Inflammatory macrophage treated with lipopolysaccharide for 1 hour (primary cell): ENCODE measurements at places on chromosomes 13 and 19.

DNA sequence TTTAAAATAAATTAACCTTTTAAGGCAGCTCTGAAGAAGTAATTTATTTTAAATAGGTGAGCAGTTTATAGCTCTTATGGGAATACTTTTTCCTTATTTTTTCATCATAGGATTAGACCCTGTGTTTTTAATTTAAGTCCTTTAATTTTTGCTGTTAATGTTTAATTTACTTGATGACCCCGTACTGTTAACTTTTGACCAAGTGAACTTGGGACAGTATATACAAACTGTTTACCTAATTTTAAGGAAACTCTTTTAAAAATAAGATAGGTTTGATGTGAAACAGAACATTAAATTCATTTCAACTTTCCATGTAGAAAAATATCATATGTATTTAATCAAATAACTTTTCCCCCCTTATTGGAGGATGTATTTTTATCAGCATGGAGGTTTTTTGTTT is 74.4 kb downstream of the KCNRG start:
- no peak for DNase-seq

DNA sequence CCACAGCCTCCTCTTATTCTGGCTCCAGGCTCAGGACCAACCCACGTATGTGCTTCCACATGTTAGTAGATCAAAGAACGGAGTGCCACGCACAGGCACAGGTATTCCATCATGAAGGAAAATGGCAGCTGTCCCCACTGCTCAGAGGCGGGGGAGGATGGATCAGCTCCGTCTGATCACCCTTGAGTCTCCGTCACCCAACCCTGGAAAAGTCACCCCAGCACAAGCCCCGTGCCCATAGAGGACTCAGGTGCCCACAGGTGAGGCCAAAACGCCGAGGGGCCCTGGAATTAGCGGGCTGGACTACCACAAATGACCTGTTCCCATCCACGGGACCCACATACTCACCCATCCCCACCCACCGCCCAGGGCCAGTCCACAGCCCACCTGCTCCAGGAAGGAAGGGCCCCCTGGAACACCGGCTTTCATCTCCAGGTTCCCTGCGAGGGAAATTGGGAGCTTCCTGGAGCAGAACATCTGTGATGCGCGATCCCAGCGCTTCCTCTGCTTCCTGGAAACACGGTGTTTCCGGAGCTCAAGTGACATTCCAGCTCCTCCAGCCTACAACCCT is 120.5 kb upstream of the SPACA7 start:
- no peak for DNase-seq

GRCh38 chr13:26442541-26442940 is 114.9 kb upstream of the WASF3 start:
- no peak for DNase-seq

DNA sequence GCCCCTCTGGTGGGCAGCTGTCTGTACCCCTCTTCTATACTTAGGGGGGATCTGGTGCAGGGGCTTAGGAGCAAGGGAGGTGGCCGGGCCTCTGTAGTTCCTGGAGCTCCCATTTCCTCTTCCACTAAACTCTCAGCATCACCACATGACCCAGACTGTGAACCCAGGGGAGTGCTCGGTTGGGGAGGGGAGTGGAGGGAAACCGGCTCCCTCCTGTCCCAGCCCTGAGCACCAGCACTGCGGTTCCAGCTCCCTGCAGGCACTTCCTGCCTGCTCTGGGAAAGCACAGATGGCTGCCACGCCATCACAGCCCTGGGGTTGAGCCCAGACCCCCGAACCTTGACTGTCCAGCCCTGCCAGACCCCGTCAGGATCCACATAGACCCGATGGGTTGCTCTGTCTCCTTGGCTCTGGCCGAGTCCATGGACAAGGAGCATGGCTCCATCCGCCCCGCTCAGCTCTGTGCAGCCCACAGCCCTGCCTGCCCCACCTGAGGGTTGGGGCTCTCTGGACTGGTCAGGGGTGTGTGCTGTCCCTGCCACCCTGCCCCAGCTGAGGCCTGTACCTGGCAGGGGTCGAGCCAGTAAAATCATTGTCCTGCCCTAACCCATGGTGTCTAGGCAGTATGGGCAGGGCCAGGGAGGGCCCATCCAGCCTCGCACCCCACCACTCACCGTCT is 36.0 kb upstream of the SLC7A10 start:
- DNase-seq, result no peak

GRCh38 chr13:66565279-66565678 is 664.9 kb downstream of the PCDH9 start:
- DNase-seq, result no peak

GRCh38 chr19:19192910-19193423 is 909 bp downstream of the RFXANK start:
- DNase-seq, result no peak

DNA sequence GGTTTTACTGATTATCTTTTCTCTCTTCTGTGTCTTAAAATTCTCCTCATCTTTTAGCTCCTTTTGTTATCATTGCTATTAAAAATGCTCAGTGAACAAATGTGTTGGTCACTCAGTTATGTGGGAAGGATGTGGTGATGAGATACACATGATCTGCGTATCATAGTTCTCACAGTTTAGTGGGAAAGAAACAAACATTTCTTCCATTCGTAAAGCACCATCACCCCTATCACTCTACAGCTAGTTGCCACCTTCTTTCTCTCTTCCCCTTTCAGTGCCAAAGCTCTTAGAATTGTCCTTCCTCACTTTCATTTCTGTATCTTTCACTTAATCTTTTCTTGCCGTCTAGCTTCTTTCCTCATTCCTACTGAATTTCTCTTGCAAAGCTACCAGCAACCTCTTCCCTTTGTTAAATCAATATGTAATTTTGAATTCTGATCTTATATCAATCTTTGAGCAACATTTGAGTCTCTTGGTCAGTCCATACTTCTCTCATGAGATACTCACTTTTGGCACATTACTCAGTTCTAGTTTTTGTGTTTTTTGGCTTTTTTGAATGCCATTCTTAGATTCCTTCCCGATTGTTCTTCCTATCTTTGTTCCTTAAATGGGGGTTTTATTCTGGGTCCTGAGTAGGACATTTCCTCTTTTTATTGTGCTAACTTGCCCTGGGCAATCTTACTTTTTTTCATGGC is 122.3 kb downstream of the PCCA start:
- DNase-seq, result peak; percentile 18

DNA sequence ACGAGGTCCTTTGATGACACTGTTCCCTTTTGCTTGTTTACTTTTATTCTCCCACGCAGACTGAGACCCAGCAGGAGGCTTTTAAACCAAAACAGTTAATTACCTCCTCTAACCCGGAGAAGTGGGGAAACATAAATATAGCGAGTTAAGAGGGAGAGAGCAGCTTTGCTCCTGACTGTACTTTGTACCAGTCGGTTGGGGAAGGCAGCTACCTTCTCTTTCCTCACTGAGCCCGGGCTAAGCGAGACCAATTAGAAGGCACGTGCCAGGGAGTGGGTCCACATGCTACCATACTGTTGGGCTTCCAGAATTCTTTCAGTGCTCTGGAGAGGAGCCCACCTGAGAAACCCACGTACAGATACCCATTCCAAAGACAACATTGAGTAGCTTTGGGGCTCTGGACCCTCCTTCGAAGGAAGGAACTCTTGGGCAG is 124.2 kb downstream of the ZIC5 start:
- no peak for DNase-seq

DNA sequence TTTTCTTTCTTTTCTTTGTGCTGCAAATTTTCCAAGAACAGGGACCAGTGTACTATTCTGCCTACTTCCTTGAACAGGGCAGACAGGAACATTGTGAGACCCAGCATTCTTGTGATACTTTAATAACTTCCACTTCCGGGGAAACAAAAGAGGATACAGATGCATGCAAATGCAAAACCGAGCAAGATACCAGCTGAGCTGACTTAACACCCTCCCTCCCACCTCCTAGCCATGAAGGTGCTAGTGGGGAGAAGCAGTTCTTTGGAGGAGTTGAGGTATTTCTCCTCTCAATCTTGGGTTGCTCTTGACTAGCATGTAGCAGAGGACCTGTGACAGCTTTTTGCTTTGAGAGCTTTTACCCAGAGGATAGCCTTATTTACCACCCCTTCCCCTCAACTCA is 111.2 kb downstream of the KLF5 start:
- DNase-seq, result no peak
